NCI-H1436 treated with DMSO at 0.1 percent for 48 hours (cell line): ENCODE measurements at places on chromosomes 1 and 21.

DNA sequence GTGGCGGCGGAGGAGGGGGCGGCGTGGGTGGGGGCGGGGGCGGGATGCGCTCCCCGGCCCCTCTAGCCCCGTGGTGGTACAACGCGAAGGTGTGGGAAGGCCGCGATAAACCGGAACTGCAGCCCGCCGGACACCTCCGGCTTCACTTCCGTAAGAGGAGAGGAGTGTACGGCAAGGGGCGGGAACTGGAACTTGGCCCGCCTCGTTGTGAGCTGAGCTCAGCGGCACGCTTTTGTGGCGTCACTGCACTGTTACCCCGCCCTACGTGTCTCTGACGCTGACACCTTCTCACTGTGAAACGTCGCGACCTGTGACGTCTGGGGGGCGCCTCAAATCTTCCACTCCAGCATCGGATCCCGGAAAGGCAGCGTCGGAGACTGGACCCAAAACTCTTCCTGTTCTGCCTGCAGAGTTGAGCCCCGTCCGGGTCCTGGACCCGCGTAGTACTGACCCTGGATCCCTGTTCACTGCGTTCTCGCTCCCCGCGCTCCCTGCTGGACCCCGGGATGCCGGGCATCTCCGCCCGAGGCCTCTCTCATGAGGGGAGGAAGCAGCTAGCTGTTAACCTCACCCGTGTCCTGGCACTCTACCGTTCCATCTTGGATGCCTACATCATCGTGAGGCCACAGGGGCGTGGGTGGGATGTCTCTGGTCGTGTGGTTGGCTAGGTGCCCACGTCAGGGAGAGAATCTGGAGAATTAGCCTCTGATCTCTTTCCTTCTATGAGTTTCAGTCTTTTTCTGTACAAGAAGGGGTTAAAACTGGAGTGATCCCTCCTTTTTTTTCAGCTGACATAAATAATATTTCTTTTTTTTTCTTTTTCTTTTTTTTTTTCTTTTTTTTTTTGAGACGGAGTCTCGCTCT lies at the start of gene ISG20L2:
Gene ISG20L2, minus strand, starts transcription at position 168 of the 864 bp plus-strand sequence. CDS start 1,114 bp downstream, outside the sequence.
- peak; percentile 90 for DNase-seq

DNA sequence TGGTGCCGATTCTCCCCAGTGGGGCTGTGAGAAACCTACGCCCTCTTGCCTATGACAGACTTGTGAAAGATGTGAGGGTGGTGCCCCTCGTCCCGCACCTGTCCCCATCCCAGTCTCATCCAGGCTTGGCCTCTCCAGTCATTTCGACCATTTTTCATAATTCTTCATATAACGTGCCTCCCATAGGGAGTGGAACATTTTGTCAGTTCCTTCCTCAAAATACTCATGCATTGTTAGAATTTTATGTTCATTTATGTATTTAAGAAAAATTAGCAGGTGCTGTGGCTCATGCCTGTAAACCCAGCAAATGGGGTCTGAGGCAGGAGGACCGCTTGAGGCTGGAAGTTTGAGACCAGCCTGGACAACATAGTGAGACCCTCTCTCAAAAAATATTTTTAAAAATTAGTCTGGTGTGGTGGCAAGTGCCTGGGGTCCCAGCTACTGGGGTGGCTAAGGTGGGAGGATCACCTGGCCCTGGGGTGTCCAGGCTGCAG lies 19.7 kb upstream of the SMPDL3B start:
- DNase-seq: no peak

- no peak for DNase-seq
These were observed 1261.2 kb upstream of the B3GALT2 start for GRCh38 chr1:194447636-194448035.

DNA sequence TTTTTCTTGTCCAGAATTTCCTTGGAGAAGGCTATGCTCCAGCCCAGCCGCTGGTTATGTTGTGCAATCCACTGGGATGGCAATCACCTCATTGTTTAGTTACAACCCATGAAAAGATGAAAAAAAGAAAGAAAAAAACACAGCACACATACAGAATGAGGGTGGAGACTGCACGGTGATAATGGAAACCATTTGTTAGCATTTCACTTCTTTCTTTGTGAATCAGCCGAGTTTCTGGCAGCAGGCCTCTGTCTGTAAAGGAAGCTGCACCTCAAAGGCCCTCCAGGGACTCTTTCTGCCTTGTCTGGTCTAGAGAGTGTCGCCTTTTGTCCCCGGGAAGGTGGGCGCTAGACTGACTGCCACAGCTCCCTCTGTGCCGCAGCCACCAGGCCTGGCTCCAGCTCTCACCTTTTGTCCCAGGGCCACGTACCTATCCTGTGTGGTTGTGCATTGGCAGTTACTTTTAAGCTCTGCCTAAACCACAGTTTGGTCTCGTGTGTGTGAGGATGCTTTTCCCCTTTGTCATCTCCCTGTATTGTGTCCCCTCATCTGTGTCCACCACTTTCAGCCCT lies 35.6 kb downstream of the NGF start:
- no peak for DNase-seq

- no peak for DNase-seq
These were observed 27.6 kb downstream of the PODN start for GRCh38 chr1:53089478-53090226.

DNA sequence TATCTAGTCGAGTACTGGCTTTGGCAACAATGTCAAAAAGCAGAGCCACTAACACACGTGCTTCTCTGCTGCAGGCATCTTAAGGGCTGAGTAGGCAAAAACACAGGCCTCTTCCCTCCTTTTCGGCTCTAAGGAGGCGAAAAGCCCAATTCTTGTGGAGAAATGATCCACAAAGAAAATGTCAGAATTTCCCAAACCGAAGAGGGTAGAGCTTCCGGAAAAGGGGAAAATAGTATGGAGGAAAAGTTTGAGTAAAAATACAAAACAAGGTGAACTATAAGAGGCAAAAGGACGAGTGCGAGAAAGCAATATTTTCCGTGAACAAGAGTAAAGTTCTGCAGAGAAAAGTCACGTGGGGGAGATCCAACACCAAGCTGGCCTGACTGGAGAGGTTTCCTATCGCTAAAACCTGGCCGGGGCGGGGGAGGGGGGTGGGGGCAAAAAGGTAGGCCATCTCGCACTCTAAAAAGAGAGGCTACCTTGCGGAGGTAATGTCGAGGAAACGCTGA lies 551 bp downstream of the ZRANB2 start:
- no peak for DNase-seq

DNA sequence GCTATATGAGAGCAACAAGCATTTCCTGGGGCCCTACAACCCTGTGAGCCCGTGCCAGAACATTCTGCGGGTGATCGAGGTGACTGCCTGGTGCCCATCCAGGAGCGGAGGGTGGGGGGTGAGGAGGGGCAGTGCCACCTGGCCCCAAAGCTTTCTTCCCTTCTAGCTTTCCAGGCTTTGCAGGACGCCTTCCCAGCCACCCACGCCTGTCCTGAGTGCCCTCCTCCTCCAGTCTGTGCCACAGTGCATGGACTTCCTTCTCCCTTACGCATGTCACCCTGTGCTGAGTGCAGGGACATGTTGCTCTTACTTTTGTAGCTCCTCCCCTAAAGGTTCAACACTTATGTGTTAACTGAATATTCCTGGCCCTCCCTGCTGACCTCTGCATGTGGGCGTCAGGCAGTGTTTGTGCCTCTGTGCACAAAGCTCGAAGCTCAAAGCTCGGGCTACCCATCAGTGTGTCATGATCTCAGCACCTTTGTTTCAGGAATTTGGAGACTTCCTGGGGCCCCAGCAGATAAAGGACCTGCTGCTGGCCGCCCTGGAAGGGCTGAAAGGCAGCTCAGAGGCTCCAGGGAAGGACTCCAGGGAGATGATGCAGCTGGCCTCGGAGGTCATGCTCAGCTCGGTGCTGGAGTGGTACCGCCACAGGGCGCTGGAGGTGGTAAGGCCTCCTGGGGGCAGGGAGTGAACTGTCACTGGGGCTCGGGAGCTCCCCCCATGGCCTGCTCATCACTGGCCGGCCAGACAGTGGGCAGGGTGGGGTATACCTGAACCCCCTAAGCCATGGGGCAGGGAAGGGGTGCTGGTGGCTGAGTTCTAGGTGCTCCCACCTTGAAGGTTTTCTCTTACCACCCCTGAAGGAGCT lies 36.7 kb upstream of the TTC4 start:
- DNase-seq: no peak

GRCh38 chr1:164638492-164639202 lies 79.7 kb downstream of the PBX1 start:
- no peak for DNase-seq

GRCh38 chr1:225889743-225890142 lies 797 bp upstream of the LEFTY1 start:
- DNase-seq: no peak

GRCh38 chr1:29907596-29907995 lies 671.3 kb downstream of the PTPRU start:
- no peak for DNase-seq

- no peak for DNase-seq
These were observed 45.7 kb downstream of the CAPN9 start for GRCh38 chr1:230792691-230793462.
